ENCODE measurements at places on chromosomes 5 and 9.

GRCh38 chr5:167678481-167678880 is 613.0 kb upstream of the WWC1 start:
- DNase-seq: no peak

- no peak for DNase-seq
These were observed 48.3 kb upstream of the SPATA31E1 start for GRCh38 chr9:87834357-87834756.

DNA sequence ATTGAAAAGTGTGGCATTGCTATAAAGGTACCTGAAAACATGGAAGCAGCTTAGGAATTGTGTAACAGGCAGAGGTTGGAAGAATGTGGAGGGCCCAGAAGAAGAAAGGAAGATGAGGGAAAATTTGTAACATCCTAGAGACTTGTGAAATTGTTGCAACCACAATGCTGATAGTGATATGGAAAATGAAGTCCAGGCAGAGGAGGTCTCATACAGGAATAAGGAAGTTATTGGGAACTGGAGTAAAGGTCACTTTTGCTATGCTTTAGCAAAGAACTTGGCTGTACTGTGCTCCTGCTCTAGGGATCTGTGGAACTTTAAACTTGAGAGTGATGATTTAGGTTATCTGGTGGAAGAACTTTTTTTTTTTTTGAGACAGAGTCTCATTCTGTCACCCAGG is 43.5 kb downstream of the PTPDC1 start:
- DNase-seq: no peak

DNA sequence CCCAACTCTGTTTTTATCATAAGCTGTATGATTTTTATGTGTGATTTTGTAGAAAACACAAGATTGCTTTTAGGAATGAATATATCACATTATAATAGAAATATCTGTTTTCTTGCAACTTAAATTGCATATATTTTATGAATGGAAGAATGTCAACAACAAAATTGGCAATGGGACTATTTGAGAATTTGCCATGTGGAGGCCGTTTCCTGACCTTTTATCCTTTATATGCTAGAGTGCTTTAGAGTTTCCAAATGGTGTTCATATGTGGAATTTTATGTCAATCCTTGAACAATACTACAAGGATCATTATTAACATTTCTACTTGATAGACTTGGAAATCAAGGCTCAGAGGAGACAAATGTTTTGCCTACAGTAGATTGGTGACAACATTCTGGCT is 34.2 kb downstream of the ITGA1 start:
- DNase-seq: no peak

DNA sequence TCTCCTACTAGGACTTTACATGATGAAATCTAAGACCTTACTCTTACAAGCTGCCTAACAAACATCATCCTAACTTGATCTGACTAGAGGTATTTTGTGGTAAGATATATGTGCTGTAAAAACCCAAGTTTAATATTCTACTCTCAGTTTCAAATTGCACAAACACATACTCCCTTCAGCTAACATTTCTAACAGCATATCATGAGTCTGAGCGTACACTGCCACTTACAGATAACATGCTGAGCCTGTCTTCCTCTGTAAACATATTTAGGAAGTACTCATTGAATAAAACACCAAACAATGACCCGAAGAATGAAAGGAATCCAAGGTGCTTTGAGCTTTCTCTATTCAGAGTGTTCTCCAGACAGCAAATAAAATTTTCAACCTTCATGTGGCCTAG is 7.9 kb upstream of the ESM1 start:
- no peak for DNase-seq

Data from amygdala (tissue), 56 donors.